Thoracic aorta endothelial cell (primary cell): ENCODE measurements at places on chromosomes 16 and 17. TPM values are rescaled to one million over a fixed set of nuclear protein-coding genes. Genes with fewer than 3 reads are reported as not detected.

The CLEC18A gene
- 0.13 and 0.22 TPM in 2 replicates for total RNA-seq

The KCNH6 gene
- total RNA-seq: not detected in 2 replicates

The SLC35G6 gene
- total RNA-seq: not detected in 2 replicates

The ANKRD40CL gene
- not detected in 2 replicates for total RNA-seq

The BBS2 gene
- 37.3 and 43.9 TPM in 2 replicates for total RNA-seq

The CYTH1 gene
- total RNA-seq: 45.2 and 53.1 TPM in 2 replicates

The RBFOX1 gene
- total RNA-seq: not detected in 2 replicates
